ENCODE measurements at places on chromosomes 2 and 18. TPM values are rescaled to one million over a fixed set of nuclear protein-coding genes. Genes with fewer than 3 reads are reported as not detected.

DNA sequence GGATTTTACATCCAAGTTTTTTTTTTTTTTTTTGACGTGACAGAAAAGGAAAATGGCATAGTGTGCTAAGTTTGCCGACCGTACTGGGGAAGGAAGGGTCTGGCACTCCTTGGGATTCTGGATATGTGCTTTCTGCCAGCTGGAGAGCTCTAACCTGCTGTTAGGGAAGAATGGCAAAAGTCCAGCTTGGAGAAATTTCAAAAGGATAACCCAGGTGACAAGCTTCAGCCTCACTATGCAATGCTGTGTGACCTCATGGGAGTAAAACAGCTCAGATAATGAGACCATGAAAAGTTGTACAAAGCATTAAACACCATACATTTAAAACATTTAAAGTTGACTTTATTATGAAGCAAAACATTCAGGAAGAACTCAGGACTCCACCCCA is 10.3 kb upstream of the GPR45 start:
- no peak for DNase-seq

- DNase-seq: no peak
These were observed 198.2 kb downstream of the NCKAP5 start for GRCh38 chr2:133369901-133370658.

DNA sequence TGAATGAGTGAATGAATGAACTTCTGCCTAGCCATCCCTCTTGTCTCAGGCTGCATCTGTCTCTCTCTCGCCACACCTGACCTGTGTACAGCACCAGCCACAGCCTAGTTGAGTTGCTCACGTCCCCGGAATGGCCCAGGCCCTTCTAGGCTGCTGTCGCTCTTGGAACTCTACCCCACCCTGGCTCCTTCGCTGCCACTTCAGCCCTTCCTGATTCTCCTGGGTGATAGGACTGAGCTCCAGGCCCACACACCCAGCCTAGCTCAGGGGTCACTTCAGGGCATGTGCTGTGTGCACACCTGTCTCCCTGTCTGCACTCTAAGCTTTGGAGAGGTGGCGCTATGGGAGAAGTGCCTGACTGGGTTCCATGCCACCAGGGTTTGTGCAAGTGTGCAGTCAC is 236.6 kb downstream of the GLI2 start:
- no peak for DNase-seq

- no peak for DNase-seq
These were observed 104.8 kb downstream of the PPP1R1C start for GRCh38 chr2:182090486-182090885.

- no peak for DNase-seq
These were observed 36.8 kb upstream of the TRAPPC8 start for GRCh38 chr18:31979714-31980113.

Gene MRO
- not detected for total RNA-seq

Gene ANTXR1
- 35.5 TPM for total RNA-seq
